Activated naive CD4-positive, alpha-beta T cell treated with anti-CD3 and anti-CD28 coated beads, Interleukin-2, amount 50 U/mL, for 72 hours (primary cell): ENCODE measurements at places on chromosomes 11 and 22.

DNA sequence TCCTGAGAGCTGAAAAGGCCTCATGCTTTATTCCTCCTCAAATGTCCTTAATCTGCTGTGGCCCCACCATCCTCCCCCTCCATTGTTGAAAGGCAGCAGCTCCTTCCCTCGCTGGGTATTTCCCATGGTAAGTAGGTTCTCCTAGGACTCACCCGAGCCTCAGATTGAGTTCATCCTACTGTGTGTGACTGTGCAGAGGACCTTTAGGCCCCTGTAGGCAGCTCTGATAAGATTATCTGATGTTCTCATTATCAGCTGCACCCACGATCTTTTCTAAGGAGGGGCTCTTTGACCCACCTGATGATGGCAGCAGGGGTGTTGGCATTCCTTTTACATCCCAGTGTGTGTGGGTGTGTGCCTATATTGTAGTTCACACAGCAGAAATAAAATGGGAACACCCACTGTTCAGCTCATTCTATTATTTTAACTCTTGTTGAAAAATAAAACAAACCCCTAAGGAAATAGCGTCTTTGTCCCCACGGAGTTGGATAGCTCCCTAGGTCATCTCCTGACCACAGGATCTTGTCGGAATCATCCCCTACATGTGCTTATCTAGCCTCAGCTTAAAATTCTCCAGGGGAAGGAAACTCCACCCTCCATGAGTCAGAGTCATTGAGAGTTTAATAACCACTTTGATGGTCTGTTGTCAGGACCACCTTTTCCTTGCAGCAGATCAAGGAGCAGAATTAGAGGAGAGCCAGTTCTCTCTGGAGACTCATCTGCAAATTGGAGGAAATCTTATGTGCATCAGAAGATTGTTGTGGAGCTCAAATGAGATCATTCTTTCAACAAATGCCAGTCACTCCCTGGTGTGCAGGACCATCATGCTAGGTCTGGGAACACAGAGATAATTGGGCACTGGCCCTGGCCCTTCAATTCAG is 19.3 kb downstream of the ENDOD1 start:
- no peak for DNase-seq

GRCh38 chr11:85750646-85751045 is 60.3 kb downstream of the SYTL2 start:
- no peak for DNase-seq

GRCh38 chr11:75879737-75880136 is 64.7 kb downstream of the UVRAG start:
- no peak for DNase-seq

GRCh38 chr11:30553521-30554110 is 32.5 kb downstream of the MPPED2 start:
- DNase-seq, result no peak

DNA sequence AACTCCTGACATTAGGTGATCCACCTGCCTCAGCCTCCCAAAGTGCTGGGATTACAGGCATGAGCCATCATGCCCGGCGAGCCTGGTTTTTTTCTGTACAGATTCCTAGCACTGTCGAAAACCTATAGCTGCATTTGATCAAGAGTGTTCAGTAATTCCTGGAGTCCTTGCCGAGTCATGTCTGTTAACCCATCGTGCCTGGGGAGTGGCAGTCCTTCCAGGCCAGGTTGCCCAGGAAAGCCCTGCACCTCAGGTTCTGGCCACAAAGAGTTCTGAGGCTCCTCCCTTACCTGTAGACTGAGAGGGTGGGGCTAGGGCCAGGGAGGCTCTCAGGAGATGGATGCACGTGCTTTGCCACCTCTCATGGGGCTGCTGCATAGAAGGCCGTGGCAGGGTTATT is 17.0 kb downstream of the YDJC start:
- no peak for DNase-seq
